Panc1 (cell line): ENCODE measurements at places on chromosomes 12 and 14. TPM values are rescaled to one million over a fixed set of nuclear protein-coding genes. Genes with fewer than 3 reads are reported as not detected.

NEUROD4 gene
- total RNA-seq: not detected

PYGL gene
- total RNA-seq: 23.0 TPM

DIABLO gene
- total RNA-seq: 71.5 TPM

GALNT6 gene
- 6.5 TPM for total RNA-seq

DNA sequence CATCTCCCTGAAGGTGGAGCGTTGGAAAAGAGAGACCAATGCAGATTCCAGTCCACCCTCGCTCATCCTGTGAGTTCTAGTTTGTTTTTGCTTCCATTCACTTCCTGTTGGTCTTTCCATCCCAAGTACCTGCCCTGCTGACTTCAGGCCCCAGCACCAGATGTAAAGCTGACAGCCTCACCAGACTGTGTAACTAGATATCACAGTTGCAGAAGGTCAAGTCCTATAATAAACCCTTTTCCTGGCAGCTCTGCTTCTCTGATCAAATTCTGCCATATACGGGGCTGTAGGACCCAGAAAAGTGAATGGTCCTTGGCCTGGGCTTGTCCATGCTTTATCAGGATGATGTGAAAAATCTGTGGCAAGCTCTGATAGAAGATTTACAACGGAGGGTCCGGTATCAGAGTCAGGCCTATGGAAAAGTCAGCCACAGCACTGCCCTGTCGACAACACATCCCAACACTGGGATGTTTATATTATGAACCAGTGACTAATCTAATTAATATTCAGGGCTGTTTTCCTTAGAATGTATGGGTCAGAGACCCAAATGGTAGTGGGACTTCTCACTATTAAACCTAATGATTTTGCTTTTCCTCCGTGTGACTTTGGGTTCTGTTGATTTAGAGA lies 42.1 kb downstream of the CCDC175 start:
- no peaks in the 10 kb centered on the region for H3K27me3 ChIP-seq
- H3K4me3 ChIP-seq: no peak overlapping the region
- DNase-seq: no peak
- no peak overlapping the region for H3K27ac ChIP-seq
- no peaks in the 10 kb centered on the region for H3K36me3 ChIP-seq

- no peaks in the 10 kb centered on the region; the same call in 1 of the 2 replicates for H3K27me3 ChIP-seq
- H3K4me1 ChIP-seq: no peaks in the 10 kb centered on the region; the same call in 1 of the 2 replicates
- no peak overlapping the region for H3K4me3 ChIP-seq
- no peak for DNase-seq
Observed at GRCh38 chr14:104140213-104140462, 1.8 kb downstream of the KIF26A start.

DNA sequence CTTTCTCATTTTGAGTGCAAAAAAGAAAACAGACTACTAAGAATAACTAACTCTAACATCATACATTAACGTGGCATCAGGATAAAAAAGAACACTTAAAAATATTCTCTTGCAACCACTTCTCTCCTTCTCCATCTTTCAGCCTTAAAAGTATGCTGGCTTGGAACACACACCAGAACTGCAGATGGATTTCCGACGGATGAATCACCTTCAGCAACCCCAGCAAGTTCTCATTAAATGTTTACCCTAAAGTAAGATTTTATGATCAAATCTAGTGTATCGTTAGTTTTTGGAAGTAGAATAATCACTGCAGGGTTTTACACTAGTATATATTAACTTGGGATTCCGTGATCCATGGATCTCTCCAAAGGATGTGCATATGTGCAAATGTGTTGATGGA lies 1.2 kb downstream of the NEK9 start:
- peak overlapping the region; percentile 89 for H3K27ac ChIP-seq
- no peak for DNase-seq
- peak overlapping the region; percentile 67 for H3K4me3 ChIP-seq

- H3K36me3 ChIP-seq: no peaks in the 10 kb centered on the region
- H3K4me1 ChIP-seq: no peaks in the 10 kb centered on the region
- DNase-seq: no peak
- H3K27me3 ChIP-seq: no peaks in the 10 kb centered on the region
Observed at GRCh38 chr12:84644908-84645307, 267.7 kb downstream of the SLC6A15 start.

DNA sequence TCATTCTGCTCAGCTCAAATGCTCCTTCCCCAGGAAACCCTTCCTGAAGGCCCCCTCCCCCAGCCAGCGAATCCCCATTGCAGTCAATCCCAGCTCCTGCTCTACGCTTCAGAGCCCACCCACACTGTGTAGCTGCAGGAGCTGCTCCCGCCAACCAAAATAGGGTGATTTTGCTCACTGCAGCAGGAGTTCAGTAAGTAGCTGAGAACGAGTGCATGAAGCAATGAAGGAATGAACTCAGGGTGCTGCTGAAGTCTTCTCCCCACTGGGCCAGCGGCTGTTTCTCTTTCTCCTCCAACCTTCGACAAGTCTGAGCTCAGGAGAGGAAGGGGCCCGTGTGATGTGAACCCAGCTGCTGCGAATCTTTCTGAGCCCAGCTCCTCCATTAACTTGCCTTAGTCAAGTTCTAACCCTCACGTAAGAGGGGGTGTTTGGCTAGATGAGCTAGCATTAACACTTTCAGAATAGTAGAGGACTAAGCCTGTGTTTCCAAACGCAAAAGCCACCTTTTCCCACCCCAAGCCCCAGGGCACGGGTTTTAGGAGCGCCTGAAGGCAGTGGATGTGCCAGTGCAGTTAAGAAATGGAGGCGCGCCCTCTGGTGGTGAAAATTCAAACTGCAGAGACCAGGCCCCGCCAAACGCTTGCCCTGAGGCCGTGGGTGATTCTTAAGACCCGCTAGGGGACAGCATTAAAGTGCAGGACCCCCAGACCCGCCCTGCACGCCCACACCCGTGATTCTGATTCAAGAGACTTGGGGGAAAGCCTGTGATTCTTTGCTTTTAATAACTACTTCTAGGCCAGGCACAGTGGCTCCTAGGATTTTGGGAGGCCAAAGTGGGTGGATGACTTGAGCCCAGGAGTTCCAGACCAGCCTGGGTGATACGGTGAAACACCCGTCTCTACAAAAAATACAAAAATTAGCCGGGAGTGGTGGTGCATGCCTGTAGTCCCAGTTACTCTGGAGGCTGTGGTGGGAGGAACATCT lies 11.9 kb upstream of the SERPINA4 start:
- H3K27me3 ChIP-seq: no peaks in the 10 kb centered on the region
- no peaks in the 10 kb centered on the region for H3K4me1 ChIP-seq
- no peak overlapping the region for H3K27ac ChIP-seq
- no peak overlapping the region for H3K4me3 ChIP-seq
- H3K36me3 ChIP-seq: no peaks in the 10 kb centered on the region

DNA sequence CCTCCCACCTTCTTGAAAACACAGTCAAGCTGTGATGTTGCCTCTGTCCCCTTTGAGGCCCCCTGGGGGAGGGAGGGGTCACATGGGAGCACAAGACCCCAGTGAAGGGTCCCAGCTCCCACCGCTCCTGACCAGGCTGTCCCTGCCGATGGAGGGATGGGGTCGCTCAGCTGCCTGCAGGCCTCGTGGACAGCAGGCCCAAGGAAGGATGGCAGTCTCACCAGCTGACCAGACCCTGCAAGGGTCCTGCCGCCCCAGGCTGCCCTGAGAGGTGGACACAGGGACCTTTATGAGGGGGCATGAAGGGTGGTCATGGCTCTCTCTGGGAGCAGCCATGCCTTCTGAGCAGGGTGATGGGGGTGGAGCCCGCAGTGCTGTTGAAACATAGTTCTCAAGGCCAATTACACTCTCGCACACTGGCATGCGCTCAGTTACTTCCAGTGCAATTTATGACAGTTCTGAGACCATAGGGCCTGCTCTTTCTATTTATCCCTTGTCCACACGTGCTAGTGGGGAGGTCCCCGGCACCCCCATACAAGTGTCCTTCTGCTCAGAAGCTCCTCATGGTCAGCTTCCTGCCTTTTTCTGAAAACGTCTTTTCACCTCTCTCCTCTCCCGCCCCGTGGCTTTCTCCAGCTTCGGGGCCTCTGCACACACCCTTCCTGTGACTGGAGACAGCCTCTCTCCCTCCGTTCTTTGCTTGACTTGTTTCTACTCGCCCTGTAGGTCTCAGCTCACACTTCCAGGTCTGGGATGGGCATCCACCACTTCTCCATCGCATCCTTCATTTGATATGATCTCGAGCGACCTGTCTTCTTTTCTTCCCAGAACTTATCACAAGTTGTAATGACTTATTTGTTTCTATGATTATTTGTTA lies 313.1 kb downstream of the ADGRD1 start:
- no peaks in the 10 kb centered on the region; the same call in 1 of the 2 replicates for H3K27me3 ChIP-seq
- no peaks in the 10 kb centered on the region for H3K4me1 ChIP-seq
- DNase-seq: no peak
- no peak overlapping the region for H3K27ac ChIP-seq

GRCh38 chr14:20002319-20002718 lies 356 bp downstream of the OR4Q2 start:
- H3K36me3 ChIP-seq: no peaks in the 10 kb centered on the region
- no peak for DNase-seq
- H3K4me3 ChIP-seq: no peak overlapping the region

- no peaks in the 10 kb centered on the region for H3K4me1 ChIP-seq
- no peaks in the 10 kb centered on the region for H3K27me3 ChIP-seq
- H3K36me3 ChIP-seq: no peaks in the 10 kb centered on the region
- DNase-seq: no peak
- H3K27ac ChIP-seq: no peak overlapping the region
Observed at GRCh38 chr14:68737086-68737485, 55.8 kb downstream of the ZFP36L1 start.
